Progenitor cell of endocrine pancreas (in vitro differentiated cells): ENCODE measurements at places on chromosomes 1 and 21.
A peak's percentile ranks its signal among the peaks of the same experiment; 100 is the strongest.

GRCh38 chr1:198363625-198364151 lies 176.8 kb downstream of the ATP6V1G3 start:
- no peak for DNase-seq

DNA sequence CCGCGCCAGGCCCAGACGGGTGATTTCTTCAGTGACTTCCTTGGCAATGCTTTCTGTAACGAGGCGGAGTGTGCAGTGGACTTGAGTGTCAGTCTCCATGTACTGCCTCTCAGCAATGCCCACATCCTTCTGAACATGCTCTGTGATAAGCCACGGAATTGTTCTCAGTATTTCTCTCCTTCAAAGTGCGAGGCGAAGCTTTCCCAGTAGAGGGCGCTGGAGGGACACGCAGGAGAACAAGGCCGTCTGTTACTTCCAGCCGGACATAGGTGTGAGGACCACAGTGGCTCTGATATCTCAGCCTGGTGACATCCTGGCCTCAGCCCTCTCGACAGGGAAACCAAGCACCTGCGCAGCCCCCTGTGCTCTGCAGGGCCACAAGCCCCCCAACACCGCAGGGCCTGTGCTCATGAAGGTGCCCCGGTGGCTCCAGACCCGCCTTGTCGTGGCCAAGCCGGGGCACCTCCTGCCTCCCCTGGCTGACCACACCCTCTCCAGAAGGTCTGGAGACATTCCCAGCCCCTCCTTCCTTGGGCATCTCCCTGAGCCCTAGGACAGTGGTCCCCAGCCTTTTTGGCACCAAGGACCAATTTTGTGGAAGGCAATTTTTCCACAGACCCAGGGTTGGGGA lies 46.1 kb upstream of the BACE2 start:
- peak; percentile 71 for DNase-seq

DNA sequence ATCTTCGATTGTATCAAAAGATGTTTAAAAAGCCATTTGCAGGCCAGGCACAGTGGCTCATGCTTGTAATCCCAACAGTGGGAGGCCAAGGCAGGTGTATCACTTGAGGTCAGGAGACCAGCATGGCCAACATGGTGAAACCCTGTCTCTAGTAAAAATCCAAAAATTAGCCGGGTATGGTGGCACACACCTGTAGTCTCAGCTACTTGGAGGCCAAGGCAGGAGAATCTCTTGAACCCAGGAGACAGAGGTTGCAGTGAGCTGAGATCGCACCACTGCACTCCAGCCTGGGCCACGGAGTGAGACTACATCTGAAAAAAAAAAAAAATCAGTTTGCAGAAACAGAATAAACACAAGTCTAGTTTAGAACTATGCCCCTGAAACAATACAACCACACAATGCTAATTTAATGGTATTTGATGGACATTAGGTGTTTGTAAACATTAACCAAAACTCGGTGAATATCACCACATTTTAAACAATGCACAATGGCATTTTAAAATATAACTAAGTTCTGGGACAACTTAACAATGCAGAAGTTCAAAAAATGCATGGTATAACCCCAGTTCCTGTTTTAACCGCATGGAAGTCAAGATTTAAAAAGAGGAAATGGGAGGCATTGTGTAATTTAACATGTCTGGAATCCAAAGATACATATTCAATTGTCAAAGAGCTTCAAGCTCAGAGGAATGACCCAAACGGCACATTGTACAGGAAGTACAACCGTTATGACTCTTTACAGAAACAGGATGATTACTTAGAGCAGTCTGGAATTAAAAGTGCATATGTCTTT lies 7.1 kb upstream of the PTTG1IP start:
- DNase-seq: no peak

DNA sequence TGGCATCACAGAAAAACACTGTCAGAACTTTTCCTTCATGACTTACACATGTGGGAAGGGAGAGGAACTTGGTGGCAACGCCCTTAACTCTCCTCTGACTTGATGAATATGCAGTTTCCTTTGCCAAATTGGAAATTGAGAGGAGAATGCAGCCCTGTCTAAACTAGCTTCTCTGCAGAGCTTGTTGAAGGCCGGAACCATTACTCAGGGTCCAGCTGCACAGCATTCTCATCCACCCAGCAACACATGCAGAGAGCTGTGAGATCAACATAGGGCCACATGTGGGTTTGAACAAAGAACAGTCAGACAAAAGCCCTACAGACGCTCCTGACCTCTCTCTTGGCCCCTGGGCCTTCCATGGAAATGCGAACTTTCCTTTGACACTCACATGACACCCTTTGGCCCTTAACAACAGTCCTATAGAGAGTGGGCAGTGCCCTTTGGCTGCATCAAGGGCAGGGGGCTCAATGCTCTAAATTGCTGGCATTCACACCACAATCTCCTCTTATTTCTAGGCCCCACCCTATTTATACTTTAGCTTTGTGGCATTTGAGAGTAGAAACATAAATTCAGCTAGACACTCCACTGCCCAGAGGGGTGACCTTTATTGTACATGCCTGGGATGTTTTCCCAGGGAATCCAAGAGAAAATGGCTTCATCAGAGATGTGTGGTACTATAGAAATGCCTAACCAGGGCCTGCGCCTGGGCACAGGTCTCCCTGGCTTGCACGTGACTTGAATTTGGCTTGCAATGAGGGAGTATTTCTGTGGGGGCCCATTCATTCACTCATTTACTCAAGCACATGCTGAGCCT lies 64.4 kb downstream of the CDC7 start:
- DNase-seq: no peak

DNA sequence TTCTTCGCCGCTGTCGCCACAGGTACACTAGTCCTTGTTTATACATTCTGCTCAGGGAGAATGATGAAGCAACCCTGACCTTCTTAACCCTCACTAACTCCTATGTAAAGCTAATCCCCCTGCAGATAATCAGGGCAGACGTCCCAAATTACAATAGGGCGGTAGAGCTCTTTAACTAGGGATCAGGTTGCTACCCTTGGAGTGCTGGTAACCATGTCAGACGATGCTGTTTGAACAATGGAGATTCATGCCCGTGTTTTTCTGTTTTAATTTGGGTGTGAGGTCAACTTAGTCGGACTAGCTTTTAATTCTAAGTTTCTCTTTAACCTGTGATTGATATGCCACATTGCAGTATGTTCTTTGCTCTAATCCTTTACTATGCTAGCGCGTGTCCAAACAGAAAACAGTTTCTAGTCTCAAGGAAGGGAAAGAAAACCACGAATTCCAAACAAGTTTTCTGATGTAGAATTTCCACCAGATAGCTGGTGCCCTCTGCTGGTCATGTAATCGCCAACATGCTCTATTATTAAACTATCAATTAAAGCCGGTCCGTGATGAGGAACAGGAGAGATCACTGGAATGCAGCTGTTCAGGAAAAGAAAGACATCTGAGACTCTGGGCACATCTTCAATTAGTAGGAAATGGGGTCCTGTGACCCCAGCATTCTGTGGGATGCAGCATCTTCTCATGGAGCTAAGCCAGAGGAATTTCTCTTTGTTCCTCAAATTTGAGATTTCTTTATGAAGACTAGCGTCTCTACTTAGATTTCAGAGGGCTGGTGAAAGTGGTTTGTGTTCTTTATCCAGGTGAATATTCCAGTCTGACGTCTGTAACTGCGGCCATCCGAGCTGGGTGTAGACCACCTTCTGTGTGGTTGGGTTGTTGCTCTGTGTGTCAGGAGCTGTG lies 18.3 kb upstream of the VAMP3 start:
- peak; percentile 49 for DNase-seq

DNA sequence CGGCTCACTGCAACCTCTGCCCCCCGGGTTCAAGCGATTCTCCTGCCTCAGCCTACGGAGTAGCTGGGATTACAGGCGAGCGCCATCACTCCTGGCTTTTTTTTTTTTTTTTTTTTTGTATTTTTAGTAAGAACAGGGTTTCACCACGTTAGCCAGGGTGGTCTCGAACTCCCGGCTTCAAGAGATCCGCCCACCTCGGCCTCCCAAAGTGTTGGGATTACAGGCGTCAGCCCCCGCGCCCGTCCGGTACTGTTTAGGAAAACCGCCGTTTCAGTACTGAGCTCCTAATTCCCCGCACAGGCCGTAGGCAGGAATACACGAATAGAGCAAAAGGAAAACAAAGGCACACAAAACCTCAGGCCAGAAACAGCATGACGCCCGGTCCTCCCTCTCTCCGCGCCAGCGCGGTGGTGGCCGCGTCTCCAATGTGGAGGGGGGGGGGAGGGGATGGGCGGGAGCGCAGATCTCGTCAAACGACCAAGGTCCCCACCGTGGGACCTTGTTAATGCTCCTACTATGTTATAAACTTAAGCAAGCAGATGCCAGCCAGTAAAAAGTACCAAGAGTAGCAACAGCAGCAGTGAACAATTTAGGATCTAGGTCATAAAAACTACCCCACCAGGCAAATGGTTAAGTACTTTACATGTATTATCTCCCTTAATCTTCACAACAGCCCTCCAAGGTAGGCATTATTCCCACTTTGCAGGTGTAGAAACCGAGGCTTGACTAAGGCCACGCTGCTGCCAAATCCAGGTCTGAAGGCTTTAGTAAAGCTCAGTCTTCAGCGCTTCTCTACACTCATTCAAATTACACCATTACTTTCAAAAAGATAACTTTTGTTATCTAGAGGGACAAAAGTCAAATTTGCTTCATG lies 648 bp upstream of the ADAR start:
- DNase-seq: peak; percentile 31

DNA sequence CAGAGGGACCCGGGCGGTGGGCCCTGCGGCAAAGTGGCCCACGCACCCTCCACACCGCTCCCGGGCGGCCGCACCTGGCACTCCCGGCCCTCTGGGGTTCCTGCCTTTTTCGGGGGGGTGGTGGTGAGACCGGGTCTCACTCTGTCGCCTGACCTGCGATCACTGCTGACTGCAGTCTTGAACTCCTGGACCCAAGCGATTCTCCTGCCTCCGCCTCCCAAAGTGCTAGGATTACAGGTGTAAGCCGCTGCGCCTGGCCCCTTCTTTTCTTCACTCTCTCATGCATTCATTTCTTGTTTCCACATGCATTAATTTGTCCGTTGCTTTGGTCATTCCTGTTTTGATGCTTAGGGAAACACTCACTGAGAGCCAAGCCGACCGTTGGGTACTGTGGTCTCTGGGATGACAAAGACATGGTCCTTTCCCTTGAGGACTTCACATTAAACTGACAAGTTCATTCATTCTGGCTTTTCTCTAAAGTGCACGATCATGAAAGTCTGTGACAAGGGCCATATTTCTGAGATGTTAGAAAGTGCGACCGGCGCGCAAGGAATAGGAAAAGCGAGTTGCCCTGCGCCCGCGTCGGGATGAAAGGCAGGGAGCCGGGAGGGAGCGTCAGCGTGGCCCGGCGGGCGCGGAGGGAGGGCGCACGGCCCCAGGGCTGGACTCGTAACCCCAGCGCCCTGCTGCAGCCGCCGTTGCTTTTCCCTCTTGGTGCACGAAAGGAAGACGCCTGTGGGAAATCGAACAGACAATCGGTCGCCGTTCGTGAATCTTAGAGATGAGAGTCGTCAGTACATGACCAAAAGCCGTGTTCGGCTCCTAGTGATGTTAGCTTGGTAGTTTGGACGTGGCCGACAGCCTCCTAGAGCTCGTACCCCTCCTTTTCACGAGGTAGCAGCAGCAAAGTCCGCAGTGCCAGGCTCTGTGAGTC lies 1.0 kb upstream of the MCOLN2 start:
- DNase-seq: no peak

DNA sequence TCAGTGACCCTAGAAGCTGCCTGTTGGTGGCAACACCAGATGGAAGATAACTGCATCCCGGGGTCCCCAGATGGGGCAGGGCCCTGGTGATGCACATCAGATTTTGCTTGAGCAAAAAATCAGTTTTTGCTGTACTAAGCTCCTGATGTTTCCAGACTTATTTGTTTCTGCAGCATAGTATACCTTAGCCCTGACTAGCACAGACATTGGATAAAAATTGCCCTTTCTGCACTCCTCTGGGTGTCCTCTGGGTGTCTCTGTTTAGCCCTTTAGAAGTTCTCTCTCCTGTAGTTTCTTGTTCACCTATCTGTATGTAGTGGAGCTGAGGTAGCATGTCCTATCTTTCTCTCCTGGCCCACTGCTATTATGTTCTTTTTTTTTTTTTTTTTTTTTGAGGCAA lies 30.3 kb upstream of the PLA2G2C start:
- no peak for DNase-seq

DNA sequence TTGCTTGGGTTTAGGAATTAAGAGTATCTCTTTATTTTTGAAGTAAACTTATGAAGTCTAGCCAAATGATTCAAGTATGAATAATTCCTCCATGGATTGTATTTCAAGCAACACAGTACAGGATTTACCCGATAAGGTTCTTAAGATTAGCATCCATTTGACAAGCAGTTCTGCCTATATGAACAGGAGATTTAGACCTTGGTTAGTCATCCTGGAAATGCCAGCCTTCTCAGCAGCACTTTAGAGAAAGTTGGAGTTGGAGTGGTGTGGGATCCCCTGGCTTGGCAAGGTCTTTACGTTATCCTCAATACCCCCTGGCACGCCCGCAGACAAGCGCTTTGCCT lies 1.6 kb downstream of the BCAR3 start:
- no peak for DNase-seq

GRCh38 chr1:188615321-188615720 lies 1786.6 kb downstream of the PLA2G4A start:
- DNase-seq: no peak

GRCh38 chr1:53732912-53733317 lies 6.0 kb downstream of the GLIS1 start:
- DNase-seq: no peak
